HCT116 (cell line): ENCODE measurements at places on chromosomes 5 and 9.
A peak's percentile ranks its signal among the peaks of the same experiment; 100 is the strongest.

DNA sequence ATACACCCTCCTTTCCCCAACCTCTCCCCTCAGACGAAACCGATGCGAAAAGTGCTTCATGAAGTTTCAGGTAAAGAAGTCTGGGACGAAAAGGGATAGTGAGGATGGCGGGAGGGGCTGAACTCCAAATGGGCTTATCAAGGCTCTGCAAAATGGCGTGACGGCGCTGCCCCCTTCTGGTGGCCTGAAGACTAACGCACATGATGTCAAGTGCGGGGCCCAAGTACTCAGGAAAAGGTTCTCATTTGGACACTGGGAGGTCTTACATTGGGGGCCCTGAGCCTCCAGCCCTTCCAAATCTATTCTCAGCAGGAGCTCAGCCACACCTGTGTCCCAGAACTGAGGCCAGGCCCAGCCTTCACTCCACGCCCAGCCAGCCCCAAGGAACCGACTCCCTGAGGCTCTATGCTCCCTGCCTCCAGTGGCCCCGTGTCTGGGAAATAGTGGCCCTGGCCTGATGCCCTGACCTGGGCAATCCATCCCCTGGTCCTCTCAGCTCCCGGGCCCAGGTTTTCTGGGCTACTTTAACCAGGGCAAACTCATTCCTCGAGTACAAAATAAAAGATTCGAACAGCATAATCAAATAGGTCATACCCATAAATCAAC lies 119.9 kb downstream of the KCNIP1 start:
- DNase-seq = peak; percentile 48

DNA sequence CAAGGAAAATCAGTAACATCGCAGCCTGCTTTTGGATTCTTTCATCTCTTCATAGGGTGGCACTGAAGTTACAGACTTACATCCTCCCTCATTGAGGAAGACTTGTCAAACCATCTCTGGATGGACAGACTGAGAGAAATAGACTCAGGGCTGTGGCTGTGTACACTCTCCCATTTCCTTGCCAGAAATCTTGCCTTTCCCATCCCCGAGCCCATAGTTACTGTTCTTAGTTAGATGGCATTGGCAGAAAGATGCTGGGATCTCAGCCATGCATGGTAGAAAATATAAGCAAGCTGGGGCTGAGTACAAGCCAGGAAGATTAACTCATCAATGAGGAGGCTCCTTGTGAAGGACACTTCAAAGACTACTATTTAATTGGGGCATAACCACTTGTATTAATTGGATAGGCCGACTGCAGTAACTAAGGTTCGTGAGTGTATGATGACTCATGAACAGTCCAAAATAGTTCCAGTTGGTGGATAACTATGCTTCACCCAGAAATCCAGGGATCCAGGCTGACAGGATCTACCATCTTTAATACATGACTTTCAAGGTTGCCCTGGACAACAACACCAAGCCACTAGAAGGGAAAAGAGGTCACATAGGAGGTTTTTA lies 137.9 kb downstream of the TMEM38B start:
- DNase-seq = no peak

- DNase-seq = no peak
These were observed 7.5 kb downstream of the SLCO4C1 start for GRCh38 chr5:102288630-102289029.

DNA sequence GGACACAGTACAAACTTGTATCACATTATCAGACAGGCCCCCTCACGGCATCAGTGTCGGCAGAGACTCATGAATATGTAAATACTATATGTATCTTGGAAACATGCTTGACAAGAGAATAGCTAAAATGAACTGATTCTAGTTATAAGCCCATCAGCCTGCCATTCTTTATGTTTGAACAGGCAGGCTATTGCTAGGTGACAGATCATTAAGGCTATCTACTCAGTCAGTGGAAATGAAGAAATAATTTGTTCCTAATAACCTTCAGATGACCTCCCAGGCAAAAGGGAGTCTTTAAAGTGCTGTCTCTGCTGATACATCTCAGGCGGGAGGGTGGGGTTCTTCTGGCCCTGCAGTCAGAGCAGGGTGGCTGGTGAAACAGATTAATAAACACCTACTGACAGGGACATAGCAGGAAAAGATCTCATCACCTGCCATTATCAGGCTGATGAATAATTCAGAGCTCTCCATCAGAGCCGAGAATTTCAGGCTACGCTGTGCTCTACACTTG lies 394.2 kb downstream of the RASEF start:
- DNase-seq = no peak

DNA sequence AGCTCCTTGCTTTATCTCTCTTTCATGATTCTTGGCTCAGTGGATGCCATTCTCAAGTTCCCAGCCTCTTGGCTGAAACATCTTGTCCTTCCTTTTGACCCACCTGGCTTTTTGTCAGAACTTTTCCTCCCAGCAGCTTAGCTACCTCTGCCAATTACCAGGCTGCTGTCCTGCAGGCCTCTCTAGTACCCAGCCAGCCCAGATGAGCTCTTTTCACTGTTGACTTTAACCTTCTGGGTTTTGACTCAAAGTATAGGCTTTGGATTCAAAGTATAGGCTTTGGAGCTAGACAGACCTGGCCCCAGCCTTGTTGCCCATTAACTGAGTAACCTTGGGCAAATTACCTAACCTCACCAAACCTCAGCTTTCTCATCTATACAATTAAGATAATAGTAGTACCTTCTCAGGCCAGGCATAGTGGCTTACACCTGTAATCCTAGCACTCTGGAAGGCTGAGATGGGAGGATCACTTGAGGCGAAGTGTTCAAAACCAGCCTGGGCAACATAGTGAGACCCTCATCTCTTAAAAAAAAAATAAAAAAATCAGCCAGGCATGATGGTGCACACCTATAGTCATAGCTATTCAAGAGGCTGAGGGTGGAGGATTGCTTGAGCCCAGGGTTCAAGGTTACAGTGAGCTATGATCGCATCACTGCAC lies 6.6 kb upstream of the TMEFF1 start:
- no peak for DNase-seq

DNA sequence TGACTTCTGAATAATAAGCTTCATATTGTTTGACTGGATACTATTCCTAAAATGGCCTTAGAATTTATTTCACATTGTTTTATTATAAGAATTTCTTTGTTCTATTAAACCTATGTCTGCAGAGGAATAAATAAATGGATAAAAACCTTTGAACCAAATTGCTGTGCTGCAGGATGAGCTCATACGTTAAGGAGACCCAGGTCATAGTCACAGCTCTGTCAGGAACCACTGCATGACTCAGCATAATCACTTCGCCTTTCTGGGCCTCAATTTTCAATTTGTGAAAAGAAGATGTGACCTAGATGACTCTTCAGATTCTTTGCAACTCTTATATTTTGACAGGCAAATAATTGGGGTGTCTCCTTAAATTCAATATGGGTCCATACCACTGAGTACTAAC lies 36.7 kb upstream of the HMHB1 start:
- DNase-seq = no peak

DNA sequence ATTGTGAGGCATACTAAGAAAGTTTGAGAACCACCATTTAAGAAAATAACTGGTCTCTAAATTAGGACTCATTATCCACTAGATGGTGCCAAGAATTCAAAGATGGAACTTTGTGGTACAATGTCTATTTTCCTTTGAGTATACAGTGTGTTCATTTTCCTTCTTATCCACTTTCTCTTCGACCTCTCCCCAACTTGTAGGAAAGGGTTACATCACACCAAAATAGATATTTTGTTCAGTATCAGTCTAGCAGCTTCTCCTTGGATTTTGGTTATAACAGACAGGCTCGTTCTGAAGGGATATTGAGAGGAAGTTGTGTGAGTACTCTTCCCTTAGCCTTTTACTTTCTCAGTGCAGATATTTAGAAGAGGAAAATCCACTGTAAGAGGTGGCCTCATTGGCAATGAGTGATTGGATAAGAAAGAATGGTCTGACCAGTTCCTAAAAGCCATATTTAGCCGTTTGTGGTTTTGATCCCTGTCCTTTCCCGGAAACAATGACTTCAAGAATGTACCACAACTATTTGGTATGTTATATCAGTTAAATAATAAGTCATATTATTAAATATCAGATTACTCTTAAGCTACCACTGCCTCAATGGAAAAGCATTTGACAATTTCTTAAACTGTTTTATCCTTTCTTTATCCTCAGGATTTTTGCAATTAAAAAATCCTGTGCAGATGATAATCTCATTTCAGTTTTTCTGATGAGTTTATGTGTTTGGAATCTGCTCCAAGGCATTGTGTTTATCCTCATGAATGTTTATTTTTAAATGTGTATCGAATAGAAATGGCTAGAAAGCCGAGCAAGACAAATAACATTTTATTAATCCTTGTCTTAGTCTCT lies 69.0 kb upstream of the GRAMD2B start:
- peak; percentile 64 for DNase-seq

DNA sequence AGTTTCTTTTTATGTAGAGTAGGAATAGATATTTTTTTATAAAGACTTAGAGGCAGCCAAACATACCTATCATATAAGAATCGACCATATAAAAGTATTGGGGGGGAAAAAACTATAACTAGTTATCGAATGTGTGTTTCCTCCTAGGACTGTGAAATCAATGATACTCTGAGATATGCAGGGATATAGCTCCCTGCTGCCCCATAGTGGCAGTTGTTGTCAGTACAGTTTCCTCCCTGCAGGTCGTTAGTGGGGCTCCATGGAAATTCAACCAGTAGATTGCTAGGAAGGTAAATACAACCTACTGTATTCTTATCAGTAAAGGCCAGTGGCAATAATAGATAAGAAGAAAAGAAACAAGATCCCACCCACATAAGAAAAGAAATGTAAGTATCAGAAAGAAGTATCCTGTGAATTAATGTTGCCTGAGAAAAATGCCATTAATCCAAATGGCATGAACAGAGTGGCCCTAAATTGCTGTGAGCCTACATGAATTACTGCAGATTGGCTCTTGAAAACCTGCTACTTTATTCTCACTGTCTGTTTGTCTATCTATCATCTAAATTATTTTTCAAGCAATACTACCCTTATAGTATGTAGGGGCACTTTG lies 136.9 kb upstream of the FBN2 start:
- DNase-seq = peak; percentile 50

DNA sequence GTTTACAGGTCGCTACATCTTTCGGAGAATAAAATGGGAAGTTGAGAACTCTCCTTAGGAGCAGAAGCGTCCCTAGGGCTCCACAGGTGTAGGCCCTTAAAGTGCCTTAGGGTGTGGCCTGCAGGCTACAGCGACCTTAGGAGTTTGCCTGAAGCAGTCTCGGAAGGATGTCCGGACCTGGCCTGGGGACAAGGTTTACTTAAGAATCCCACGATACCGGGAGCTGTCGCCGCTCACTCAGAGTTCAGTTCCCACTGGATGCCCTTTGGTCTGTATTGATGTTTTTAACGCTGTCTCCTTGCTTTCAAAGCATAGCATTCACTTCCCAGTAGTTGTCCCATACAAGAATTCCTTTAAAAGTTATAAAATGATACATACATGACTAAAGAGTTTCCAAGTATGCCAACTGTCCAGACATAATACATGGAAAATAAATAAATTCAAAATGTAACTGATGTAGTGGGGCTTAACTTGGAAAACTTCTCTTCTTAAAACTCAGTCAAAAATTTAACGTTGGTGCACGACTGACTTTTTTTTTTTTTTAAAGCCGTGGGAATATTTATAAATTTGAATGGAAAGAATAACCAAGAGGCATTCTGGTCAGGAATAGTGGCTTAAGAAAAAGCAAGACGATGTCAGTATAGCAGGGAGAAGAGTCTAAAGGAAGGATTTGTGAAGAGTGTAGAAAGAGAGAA lies 848 bp downstream of the RAD50 start:
- DNase-seq = peak; percentile 37

- no peak for DNase-seq
These were observed 25.6 kb downstream of the CSF2 start for GRCh38 chr5:132099076-132099748.

- no peak for DNase-seq
These were observed 1.7 kb downstream of the STC2 start for GRCh38 chr5:173326501-173326960.

- DNase-seq = no peak
These were observed 248.1 kb downstream of the CDK5RAP2 start for GRCh38 chr9:120331913-120332312.

GRCh38 chr5:132663771-132664695 lies 6.1 kb downstream of the IL13 start:
- no peak for DNase-seq

DNA sequence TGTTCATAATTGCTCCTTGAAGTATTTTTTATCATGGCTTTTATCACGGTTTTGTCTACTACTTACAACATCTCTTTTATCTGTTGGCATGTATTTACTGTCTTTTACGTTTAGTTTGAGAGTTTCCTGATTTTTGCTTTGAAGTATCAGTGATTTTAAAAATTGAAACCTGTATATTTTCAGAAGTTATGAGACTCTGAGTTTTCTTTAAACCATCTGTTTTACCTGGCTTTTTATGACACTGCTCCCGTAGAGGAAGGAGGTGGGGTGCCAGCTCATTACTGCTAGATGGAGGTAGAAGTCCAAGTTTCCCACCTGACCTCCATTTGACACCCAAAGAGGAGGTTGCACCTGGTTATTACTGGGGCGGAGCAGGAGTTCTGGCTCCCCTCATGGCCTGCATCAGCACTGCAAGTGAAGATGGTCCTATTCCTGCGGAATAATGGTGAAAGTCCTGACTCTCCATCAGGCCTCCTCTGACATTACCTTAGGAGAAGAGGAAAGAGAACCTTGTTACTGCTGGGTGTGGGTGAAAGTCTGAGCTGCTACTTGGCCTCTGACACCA lies 10.0 kb upstream of the ZNF131 start:
- DNase-seq = peak; percentile 16

DNA sequence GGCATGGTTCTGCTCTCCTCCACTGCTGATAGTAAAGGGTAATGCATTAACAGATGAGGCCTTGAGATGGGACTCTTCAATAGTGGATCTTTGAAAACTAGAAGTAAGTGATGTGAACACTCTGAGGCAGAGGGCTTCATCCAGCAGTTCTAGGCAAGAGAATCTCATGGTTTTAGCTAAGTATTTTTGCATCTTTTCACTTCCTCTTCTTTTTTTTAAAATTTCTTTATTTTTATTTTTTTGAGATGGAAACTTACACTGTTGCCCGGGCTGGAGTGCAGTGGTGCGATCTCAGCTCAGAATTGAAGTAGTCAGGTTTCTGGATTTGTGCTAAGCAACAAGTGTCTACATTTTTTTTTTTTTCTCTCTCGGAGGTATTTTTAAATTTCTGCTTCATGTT lies 101.9 kb downstream of the MTRR start:
- no peak for DNase-seq

- no peak for DNase-seq
These were observed 464.7 kb upstream of the COX7C start for GRCh38 chr5:86152988-86153560.
